Activated naive CD8-positive, alpha-beta T cell treated with anti-CD3 and anti-CD28 coated beads, Interleukin-2, amount 50 U/mL, for 24 hours (primary cell): ENCODE measurements at places on chromosomes 6 and 20.
A peak's percentile ranks its signal among the peaks of the same experiment; 100 is the strongest.

DNA sequence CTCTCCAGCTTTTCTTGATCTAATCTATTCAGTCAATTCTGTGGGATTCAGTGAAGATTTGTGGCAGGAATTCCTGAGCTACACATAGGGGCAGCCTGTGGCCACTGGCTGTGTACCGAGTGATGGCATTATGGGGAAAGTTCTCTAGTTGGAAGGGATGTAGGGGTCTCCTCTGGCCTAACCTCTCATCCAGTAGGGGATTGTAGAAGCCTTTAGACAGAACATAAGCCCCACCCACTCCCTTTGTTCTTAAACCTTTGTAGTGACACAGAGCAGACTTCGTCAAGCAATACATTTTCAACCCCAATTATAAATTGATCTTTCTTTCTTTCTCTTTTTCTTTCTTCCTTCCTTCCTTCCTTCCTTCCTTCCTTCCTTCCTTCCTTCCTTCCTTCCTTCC lies 188.9 kb downstream of the QKI start:
- DNase-seq = no peak

GRCh38 chr6:82227770-82228169 lies 19.8 kb downstream of the IBTK start:
- no peak for DNase-seq

DNA sequence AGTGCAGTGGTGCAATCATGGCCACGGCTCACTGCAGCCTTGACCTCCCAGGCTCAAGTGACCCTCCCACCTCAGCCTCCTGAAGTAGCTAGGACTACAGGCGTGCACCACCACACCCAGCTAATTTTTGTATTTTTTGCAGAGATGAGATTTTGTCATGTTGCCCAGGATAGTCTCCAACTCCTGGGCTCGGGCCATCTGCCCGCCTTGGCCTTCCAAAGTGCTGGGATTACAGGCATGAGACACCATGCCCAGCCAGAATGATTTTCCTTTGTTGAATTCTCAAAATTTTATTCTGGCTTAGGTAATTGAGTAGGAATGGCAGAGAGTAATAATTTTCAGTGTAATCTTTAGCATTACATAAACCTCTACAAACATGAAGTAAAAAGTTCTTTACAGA lies 37.1 kb downstream of the SLC16A10 start:
- DNase-seq = no peak

- DNase-seq = no peak
Measured at GRCh38 chr6:45991189-45991588, 24.5 kb downstream of the CLIC5 start.

DNA sequence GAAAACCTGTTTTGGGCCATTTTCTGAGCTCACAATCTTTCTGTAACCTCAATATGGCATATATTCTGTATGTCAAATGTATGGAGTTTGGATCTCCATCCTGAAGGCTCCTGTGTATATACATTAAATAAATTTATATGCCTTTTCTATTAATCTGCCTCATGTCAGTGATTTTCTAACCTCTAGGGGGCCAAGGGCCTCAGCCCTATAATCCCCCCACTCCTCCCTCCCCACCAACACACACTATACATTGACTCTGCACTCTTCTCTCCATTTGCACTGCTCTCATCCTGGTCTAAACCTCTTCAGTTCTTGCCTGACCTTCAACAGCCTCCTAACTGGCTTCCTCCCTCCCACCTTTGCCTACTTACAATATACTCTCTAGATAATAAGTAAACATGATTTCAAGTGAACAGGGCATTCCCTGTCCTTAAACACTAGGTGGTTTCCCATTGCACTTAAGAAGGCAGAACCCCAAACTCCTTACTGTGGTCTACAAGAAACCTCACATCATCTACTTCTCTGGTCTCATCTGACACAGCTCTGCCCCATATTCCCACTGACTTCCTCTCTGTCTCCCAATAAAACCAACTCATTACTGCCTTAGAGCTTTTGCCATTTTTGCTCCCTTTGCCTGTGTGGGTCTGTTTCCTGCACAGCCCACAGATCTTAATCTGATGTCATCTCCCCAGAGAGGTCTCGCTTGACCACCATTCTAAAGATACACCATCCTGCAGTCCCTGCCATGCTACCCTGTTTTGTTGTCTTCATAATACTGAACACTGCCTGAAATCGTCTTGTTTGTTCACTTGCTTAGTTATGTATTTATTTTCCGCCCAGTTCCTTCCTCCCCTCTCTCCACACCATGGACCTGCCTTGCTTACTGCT lies 213.7 kb downstream of the SYNE1 start:
- no peak for DNase-seq

GRCh38 chr6:49001856-49002541 lies 461.1 kb downstream of the MMUT start:
- no peak for DNase-seq

- no peak for DNase-seq
Measured at GRCh38 chr20:19947611-19948264, 69.4 kb upstream of the NAA20 start.

GRCh38 chr20:63477061-63477616 lies 4.7 kb upstream of the KCNQ2 start:
- DNase-seq = no peak

GRCh38 chr20:2879146-2879545 lies 5.9 kb downstream of the PTPRA start:
- no peak for DNase-seq

- no peak for DNase-seq
Measured at GRCh38 chr6:162116902-162117525, 610.6 kb downstream of the PRKN start.

GRCh38 chr6:6591778-6592465 lies 3.4 kb downstream of the LY86 start:
- no peak for DNase-seq

DNA sequence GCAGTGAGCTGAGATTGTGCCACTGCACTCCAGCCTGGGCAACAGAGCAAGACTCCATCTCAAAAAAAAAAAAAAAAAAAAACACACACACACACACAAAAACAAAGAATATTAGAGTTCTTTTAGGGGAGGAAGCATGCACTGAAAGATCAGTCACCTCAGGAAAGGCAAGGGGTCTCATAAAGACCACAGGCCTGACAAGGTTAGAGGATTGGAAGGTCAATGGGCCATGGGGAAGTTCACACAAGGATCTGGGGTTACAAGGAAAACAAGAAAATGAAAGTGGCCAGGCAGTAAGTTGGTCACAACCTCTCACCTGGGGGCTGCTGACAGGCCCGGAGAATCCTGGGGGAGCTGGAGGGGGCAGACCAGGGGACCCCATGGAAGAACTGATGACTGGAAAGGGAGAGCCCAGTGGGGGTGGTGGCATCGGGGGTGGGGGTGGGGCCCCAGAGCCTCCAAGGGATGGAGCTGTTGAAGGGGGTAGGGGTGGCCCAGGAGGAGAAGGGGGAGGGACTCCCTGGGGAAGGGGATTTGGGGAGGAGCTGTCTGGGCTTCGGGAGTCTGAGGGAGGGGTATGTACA lies 1.5 kb downstream of the RXRB start:
- DNase-seq = no peak

- no peak for DNase-seq
Measured at GRCh38 chr6:14701946-14702345, 543.9 kb upstream of the JARID2 start.

DNA sequence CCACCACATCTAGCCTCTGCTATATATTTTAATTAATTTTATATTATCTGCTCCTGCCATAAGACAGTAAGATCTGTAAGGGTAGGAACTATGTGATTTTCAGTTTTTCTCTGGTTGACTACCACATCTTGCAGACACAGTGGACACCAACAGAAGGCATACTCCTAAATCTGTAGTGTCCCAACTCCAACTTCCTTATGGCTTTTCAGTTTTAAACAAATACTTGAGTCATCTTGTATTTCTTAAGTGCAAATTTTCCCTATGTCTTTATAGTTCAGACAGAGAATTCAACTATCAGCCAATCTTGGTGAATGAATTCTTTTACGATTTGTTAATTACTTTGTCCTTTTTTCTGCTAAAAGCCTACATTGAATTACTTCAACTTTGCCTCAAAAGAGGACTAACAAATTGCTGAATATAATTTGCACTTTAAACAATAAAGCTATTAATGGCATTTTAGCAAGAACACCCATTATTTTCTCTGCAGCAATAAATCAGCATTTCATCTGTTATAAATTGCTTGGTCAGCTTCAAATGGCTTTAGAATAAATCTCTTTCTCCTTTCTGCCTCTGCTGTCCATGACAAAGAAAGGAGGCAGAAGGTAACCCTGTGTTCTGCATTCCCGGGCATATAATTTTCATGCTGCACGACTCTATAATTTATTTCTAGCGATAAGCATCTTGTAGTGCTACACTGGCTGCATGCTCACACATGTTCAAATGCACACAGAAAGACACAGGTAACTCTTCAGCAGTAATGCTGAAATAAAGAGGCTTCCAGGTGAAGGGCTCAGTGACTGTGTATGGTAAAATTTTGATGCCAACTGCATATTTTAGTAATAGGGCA lies 144.8 kb downstream of the BACH2 start:
- DNase-seq = no peak

GRCh38 chr20:37540001-37540400 lies 12.3 kb upstream of the BLCAP start:
- DNase-seq = no peak

DNA sequence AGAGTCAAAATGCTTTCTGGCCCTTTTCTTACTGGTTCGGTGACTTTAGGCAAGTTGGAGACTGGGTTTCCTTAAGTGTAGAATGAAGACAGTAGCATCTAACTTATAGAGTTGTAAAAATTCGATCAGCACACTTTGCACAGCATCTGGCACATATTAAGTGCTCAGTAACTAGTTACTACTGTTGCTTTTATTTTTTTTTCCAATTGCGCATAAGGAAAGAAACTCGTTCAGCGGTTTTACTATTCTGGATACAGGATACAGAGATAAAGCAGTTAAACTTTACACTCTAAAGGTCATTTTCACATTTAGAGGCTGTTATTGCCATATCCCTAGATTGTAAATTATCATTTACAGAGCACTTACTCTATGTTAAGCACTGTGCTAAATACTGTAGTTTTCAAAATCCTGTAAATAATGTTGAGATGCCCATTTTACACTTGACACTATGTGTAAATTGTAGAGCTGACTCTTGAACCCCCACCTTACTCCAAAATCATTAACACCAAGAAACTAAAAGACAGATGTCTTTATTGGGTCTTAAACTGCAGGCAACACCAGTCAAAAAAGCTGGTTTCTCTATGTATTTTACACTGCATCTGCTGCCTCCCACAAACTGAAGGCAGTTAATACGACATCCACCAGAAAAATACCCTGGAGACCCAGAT lies 886 bp downstream of the ROMO1 start:
- DNase-seq = no peak

- DNase-seq = no peak
Measured at GRCh38 chr6:158002249-158002950, 20.7 kb downstream of the SYNJ2 start.

DNA sequence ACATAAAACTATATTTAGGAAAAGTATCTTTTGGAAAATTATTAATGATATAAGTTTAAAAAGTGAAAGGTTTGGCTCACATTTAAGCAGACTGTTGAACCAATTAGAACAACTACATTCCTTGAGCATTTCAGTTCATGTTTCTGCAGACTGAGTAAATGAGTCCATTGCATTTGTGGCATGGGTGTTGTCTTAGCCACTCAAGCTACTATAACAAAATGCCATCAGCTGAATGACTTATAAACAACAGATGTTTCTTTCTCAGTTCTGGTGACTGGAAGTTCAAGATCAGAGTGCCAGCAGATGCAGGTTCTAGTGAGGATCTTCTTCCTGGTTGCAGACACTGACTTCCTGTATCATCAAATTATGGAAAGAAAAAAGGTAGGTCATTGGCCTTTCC lies 67.1 kb upstream of the SLC2A12 start:
- no peak for DNase-seq

DNA sequence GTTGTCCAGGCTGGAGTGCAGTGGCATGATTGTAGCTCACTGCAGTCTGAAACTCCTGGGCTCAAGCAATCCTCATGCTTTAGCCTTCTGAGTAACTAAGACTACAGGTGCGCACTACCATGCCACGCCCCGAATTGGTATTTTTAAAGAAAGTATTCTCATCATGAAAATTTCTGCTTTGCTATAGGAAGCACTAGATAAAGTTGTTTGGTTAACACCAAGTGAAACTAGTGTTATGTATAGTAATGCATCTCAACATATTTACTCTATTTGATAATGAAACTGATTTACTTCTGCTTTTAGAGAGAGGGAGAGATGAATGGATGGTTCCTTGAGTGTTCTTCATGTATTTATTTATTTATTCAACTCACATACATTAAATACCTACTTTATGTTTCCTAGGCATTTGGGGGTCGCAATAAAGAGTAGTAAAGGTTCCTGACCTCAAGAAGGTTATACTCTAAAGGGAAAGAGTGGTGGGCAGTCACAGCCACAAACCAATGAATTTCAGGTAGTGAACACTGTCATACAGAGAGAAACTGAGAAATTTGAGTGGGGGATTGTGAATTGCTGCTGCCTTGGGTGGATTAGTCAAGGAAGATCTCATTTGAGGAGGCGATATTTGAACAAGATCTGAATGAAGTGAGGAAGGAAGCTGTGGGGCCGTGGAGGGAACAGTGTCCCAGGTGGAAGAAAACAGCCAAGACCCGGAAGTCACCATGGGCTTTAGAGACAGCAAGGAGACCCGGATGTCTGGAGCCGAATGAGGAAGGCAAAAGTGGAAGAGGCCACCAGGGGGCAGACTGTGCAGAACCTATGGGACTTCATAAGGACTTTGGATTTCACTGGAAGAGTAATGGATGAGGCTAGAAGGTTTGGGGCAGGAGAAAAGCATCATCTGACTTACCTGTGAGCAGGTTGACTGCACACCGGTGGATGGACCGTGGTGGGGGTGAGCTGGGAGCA lies 185.6 kb downstream of the TSHZ2 start:
- DNase-seq = peak; percentile 49

DNA sequence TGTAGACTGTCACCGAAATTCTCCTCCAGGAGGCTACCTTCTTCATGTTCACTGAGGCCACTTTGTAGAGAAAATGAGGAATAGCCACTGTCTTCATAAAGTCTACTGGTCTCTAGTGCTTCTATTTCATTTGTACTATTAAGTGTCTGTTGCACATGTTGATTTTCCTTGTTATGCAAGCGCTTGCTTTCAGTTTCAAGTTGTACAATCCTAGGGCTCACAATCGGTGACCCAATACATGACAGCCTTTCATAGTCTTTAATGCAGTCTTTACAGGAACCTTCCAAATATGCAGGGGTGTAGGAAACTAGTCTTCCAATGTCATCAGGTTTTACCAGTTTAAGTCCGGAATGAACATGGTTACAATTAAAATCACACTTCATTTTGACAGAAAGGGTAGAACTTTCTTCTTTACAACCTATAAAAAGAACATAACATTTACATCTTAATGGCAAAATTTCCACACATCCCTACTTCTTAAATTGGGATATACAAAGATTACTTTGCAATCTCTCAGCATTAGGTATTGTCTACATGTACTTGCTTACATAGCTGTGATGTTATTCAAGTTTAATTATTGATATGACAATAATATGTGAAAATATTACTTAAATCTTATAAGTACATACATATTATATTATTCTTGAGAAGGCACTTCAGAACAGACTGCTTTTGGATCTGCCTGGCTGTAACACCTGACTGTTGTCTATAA lies 7.5 kb downstream of the FBXO5 start:
- no peak for DNase-seq

GRCh38 chr20:13718171-13718570 lies 66.5 kb downstream of the ESF1 start:
- no peak for DNase-seq

GRCh38 chr20:47606983-47607613 lies 105.4 kb downstream of the NCOA3 start:
- no peak for DNase-seq

- no peak for DNase-seq
Measured at GRCh38 chr6:166109608-166110007, 58.0 kb downstream of the TBXT start.
